Stimulated activated CD4-positive, alpha-beta T cell treated with anti-CD3 and anti-CD28 coated beads, Interleukin-4, amount 100 ng/mL, for 48 hours (primary cell): ENCODE measurements at places on chromosomes 5 and 9.

- DNase-seq: no peak
Observed at GRCh38 chr5:74112372-74113195, 486.6 kb downstream of the ARHGEF28 start.

GRCh38 chr5:156618601-156619000, 231.5 kb upstream of the PPP1R2B start:
- no peak for DNase-seq

GRCh38 chr5:178994580-178995340, at the start of gene GRM6:
Gene GRM6, minus strand, starts transcription at chr5:178995320. Its CDS starts 376 bp downstream, at chr5:178994944.
- no peak for DNase-seq

DNA sequence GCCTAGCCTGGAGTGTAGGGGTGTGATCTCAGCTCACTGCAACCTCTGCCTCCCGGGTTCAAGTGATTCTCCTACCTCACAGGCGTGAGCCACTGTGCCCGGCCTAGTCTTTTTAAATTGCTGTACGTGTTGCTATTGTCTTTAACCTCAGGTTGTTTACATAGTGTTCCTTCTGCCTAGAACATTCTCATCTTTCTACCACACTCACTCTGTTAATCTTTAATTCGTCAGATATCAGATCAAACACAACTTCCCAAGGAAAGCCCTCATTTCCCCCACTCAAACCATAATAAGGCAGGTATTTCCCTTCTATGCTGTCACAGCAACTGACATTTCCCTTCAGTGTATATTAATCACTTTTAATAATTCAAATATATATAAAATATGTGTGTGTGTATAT, 1310.0 kb upstream of the C9orf72 start:
- DNase-seq: no peak

- no peak for DNase-seq
Observed at GRCh38 chr9:132590318-132591182, 8.1 kb downstream of the BARHL1 start.

DNA sequence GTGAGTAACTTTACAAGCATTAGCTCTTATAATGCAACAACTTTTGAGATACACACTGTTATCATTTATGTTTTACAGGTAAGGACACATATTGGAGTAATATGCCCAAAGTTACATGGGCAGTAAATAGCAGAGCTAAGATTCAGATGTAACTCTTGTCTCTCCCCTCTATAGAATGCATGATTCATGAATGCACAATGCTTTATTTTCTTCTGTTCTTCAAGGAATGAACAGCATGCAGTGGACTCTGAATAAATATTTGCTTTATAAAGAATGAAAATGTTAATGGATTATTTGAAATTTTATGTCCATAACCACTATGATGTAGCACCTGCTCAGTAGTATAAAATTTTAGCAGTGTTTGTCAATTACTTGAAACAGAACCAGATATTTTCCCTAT, 629.5 kb downstream of the KCTD16 start:
- DNase-seq: no peak

DNA sequence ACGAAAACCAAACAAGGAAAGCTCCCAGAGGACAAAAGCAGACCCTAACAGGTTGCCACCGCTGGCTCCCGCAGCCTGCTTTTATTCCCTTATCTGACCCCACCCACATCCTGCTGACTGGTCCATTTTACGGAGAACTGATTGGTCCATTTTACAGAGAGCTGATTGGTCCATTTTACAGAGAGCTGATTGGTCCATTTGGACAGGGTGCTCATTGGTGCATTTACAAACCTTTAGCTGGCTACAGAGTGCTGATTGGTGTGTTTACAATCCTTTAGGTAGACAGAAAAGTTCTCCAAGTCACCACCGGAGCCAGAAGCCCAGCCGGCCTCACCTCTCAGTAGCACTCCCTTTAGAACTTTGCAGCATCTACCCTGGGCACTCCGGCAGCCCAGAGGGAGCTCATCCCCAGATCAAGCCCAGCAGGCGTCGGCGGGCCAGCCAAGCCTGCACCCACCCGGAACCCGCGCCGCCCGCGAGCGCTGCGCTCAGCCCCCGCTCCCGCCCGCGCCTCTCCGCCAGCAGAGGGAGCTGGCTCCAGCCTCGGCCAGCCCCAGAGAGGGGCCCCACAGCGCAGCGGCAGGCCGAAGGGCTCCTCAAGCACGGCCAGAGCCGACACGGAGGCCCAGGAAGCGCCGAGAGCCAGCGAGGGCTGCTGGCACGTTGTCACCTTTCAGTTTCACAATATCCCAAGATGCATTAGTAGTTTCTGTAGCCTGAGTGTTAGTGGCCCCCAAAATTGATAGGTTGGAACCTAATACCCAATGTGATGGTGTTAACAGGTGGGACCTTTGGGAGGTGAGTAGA, 35.3 kb upstream of the CLPTM1L start:
- DNase-seq: peak; percentile 26

DNA sequence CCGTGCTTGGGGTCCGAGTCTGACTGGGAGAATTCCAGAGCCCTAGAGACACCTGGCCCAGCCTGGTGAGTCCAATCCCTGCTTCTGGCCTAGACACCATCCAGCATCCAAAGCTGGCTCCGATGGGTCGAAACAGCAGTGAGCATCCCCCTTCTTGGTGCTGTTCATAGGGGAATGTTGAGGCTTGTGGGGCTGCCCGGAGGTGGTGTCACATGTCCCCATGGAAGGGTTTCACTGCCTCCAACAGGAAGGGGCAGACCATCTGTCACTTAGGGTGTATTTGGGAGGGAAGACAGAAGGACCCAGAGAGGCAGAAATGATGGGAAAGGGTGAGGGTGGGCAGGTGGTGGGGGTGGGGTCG, 13.9 kb downstream of the C9orf50 start:
- DNase-seq: no peak

DNA sequence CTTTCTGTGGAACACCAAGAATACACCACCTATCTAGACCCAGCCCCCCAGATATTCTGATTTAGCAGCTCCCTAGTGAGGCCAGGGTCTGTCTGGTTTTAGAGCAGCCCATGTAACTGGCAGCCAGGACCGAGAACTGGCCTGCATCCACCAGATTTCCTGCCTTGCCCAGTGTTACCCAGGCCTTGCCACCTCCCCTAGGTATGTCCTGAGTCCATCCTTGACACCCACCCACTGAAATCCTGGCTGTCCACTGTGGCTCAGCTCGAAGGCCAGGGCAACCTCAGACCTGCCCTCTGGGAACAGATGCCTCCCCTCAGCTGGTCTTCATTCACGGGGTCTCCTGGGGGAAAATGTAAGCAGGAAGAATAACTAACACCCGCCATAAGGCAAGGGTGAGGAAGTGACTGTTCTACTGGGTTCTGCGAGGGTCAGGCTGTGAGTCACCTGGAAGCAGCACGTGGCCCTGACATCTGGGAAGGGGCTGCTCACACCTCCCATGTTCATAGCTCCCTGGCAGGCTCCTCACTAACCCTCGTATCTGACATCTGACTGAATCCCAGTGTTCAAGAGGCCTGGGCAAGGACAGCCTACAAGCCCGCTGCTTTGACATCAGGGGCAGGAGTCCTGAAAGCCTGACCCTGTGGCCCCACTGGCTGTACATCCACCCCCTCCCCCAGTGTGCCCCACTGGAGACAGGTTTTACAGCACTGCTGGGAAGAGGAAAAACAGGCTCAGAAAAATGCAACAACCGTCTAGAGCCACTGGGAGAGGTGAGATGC, 72.7 kb downstream of the SEMA4D start:
- no peak for DNase-seq

DNA sequence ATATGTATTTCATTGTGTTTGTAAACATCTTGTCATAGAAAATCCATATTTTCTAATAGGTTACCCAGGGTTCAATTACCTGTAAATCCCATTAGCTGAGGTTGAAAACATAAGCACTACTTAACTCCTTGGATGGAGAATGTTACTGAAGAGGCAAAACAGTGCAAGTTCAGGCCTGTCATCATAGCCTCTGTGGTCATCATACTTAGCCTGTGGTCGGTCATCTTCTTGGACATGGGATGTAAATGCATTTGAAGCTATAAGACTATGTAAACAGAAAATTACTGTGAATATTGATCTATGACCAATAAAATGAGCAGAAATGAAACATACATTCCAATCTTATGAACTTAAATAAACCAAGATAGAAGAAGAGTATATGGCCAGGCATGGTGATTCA, 164.7 kb downstream of the CHSY3 start:
- DNase-seq: no peak

- DNase-seq: no peak
Observed at GRCh38 chr5:180594311-180595045, 3.2 kb upstream of the SCGB3A1 start.

DNA sequence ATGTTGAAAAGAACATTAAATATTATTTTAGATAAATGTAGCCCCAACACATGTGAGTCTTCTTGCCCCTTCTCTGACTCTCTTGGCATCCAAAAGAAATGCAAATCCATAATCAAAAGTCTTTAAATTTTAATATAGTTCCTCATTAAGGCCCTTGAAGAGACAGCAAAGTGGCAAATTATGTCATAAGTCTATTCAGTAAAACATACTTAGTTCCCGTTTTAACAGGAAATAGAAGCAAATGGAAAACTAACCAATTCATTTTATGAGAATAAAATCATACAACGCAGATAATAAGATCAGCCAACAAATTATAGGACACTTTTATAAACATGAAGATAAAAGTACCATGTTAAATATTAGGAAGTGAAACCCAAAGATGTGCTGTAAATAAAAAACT, 20.1 kb upstream of the IFNB1 start:
- no peak for DNase-seq

DNA sequence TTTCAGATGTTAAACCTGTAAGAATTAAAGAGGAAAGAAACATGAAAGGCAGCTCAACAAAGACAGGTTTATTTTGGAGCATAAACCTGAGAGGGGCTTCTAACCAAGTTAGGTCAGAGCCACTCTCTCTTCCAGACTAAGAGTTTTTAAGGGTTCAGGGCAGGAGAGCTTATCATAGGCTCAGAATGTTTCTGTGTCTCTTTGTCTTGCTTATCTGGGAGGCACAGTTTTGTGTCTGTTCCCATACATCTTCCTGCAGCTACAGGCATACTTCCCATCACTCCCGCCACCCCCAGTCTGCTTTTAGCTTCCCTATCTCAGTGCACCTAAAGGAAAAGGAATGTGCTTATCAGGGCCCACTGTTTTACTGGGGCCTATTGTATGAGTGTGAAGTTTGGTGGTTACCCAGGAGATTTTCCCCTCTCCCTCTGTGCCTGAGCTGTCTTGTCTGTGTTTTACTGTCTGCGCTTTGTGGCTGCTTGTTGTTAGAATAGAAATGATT, 21.9 kb downstream of the CD14 start:
- DNase-seq: no peak
